ENCODE measurements at places on chromosomes 11 and 22.

GRCh38 chr11:76704171-76704948, 33.8 kb upstream of the LRRC32 start:
- peak; percentile 72 for DNase-seq

DNA sequence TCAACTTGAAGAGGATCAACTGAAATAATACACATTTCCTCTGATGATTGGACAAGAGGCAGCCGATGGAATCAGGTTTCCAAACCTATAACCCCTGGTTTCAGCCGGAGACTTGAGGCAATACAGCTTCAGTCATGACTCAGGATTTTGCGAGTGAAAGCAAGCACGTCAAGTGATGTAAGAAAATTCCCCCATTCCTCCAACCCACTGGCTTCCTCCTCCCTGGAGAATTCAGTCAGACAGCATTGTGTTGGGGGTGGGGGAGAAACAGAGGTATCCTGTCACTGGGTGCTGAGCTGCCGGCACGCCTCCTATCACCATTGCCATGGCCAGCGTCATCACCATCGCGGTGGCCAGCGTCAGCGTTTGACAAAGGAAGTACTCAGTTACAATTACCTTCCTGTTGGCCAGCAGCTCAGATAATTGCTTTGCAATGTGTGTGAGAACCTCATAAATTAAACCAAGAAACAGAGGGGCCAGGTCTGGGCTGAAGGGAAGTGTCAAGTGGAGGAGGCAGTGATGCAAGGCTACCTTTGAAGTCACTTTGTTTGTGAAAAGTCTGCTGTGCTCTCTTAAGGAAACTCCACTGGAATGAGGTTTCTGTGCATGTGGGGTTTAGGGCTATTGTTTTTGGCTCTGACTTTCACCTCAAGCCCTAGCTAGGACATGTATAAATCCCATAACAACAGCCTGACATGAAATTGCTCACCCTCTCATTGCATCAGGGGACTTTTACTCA, 50.2 kb downstream of the LIF start:
- DNase-seq: peak; percentile 73

GRCh38 chr11:60469723-60470122, 14.1 kb downstream of the MS4A1 start:
- DNase-seq: no peak

GRCh38 chr22:43957871-43958270, 2.6 kb downstream of the SAMM50 start:
- DNase-seq: no peak

GRCh38 chr11:68297812-68298658, 14.4 kb upstream of the LRP5 start:
- peak; percentile 61 for DNase-seq
